ENCODE measurements at places on chromosomes 5 and 9.

GRCh38 chr5:86879086-86879485 is 261.3 kb downstream of the COX7C start:
- H3K36me3 ChIP-seq = no peaks in the 10 kb centered on the region
- peaks cover 6% of the 10 kb centered on the region for H3K27me3 ChIP-seq
- no peaks in the 10 kb centered on the region for H3K4me1 ChIP-seq
- H3K27ac ChIP-seq = no peak overlapping the region
- DNase-seq = no peak
- H3K4me3 ChIP-seq = no peak overlapping the region

GRCh38 chr5:102830241-102830640 is 75.1 kb downstream of the PAM start:
- DNase-seq = no peak
- H3K27me3 ChIP-seq = no peaks in the 10 kb centered on the region
- H3K4me3 ChIP-seq = no peak overlapping the region
- H3K36me3 ChIP-seq = peaks cover 2% of the 10 kb centered on the region
- H3K4me1 ChIP-seq = peaks cover 22% of the 10 kb centered on the region
- no peak overlapping the region for H3K27ac ChIP-seq

DNA sequence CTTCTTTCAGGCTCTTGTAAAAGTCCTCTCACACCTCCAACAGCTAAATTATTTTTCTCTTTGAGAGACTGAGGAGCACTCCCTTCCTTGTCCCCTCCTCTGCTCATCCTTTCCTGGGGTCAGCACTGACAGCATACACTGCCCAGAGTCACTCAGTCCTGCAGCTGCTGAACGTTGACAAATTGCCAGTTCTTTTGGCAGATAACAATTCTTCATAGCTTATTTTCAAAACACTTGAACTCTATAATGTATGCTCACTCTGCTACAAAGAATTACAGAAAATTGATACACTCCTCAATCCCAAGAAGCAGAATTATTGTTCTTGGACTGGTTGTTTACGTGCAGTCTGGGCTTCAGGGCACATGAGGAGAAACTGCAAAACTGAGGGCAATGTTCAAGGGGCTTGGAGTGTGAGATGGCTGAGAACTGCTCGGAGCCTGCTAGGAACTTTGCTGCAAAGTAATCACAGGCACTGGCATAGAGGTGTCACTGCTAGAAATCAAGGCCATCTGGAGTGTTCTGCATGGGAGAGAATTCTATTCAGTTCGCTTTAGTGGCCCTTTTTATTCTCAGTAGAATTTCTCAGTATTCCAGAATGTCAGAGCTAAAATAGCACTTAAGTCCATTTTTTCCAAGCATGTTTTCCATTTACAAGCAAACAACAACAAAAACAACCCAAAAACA is 96.4 kb upstream of the SPOCK1 start:
- H3K27me3 ChIP-seq = peaks cover 24% of the 10 kb centered on the region
- no peak overlapping the region for H3K27ac ChIP-seq
- H3K36me3 ChIP-seq = no peaks in the 10 kb centered on the region

DNA sequence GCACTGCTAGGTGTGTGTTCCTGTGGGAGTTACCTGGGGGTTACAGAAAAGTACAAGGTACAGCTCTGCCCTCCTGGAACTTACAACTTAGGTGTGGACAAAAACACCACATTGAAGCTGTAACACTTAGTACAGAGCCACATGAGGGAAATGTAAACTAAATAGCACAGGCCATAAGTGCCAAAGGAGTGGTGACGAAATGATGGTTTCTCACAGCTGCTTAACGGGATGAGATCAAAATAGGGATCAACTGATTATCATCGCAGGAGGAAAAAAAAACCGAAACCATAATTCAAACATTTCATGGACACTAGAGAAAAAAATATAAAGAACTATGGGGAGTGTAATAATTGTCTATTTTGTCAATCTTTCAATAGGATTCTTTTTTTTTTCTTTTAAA is 5.9 kb downstream of the LIX1 start:
- no peaks in the 10 kb centered on the region for H3K36me3 ChIP-seq
- peaks cover 4% of the 10 kb centered on the region for H3K4me1 ChIP-seq
- no peak for DNase-seq
- H3K4me3 ChIP-seq = no peak overlapping the region
- peaks cover 8% of the 10 kb centered on the region for H3K27me3 ChIP-seq
- H3K27ac ChIP-seq = no peak overlapping the region

GRCh38 chr5:157855404-157855994 is 3.4 kb downstream of the CLINT1 start:
- DNase-seq = peak; percentile 49
- H3K4me1 ChIP-seq = peaks cover 52% of the 10 kb centered on the region
- no peak overlapping the region for H3K27ac ChIP-seq

DNA sequence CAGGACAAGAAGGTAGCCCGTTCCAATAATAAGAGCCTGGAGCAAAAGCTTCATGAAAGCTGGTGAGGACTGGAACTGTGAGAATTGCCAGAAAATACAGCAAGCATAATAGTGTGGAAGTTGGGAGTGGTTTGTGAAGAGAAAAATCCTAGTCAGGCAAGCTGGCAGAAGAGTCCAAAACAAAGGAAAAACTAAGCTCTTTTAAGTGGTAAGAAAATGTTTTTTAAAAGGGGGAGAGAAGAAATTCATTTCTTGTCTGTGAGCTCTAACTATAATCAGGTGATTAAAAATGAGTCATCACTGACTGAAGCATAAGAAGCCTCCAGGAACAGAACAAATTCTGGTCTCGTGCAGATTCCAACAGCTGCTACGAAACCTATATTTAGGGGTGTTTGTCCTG is 102.6 kb downstream of the CAAP1 start:
- no peak for DNase-seq
- H3K27me3 ChIP-seq = no peaks in the 10 kb centered on the region
- no peak overlapping the region for H3K27ac ChIP-seq
- no peaks in the 10 kb centered on the region for H3K36me3 ChIP-seq
- H3K4me3 ChIP-seq = no peak overlapping the region

DNA sequence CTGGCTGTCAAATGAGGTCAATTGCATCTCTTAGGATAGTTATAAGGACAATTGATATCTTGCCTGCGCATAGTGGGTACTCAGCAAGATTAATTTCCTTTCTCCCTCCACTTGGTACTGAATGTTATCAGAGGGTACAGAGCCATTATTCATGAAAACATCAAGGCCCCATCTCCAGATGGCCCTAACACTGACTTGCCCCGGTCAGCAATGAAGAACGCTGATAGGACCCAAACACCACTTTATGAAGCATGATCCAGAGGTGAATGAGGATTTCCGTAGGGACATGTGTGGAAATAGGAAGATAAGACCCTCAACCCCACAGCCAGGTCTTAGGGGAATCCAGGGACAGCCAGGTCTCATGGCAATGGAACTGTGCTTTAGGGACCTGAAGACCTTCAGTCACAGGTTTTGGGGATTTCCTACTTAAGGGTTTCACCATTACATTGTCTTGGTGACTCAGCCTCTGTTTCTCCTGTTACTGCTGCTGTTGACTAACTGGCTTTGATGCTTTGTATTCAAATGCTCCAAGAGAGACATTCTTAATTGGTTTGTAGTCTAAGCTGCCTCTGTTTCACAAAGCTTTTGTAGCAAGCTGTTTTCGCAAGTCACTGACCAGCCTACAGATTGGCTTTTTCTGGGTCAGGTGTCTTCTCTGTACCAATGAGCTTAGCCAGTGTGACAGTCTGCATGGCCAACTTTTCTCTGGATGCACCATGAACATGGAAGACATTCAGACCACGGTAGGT is 35.3 kb upstream of the IQGAP2 start:
- H3K27me3 ChIP-seq = no peaks in the 10 kb centered on the region
- H3K27ac ChIP-seq = peak overlapping the region; percentile 82
- H3K4me1 ChIP-seq = peaks cover 24% of the 10 kb centered on the region

DNA sequence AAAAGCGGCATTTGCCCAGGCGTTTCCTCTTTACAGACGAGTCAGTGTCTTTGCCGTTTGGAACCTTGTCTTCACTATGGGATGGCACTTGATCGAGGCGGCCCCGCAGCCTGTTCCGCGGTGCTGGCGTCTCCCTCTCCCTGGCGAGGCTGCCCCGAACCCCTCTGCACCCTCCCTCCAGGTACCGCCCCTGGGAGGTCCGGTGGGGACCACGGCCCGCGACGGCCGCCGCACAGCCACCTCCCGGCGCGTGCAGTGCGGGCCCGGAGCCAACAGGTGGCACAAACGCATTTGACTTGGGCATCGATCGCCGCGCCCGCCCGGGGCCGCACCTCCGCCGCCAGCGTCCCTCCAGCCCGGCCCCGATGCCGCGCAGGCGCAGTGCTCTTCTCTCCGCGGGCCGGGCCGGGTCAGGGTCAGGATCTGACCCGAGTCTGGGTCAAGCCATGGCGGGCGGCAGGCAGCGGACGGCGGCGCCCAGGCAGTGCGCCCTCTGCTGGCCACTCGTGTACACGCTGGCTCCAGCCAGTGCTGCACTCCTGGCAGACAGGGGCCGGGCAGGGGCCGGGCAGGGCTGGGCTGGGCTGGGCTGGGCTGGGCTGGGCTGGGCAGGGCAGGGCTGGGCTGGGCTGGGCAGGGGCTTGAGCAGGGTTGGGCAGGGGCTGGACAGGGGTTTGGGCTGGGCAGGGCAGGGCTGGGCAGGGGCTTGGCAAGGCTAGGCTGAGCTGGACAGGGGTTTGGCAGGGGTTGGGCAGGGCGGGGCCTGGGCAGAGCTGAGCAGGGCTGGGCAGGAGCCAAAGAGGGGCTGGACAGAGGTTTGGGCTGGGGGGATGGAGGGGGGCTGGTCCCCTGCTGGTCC is 155.8 kb upstream of the IRX4 start:
- H3K27me3 ChIP-seq = peaks cover 19% of the 10 kb centered on the region
- H3K36me3 ChIP-seq = no peaks in the 10 kb centered on the region
- H3K4me3 ChIP-seq = peak overlapping the region; percentile 50
- DNase-seq = peak; percentile 71
- H3K27ac ChIP-seq = no peak overlapping the region

GRCh38 chr5:170510126-170510525 is 6.3 kb downstream of the KCNIP1 start:
- H3K27ac ChIP-seq = no peak overlapping the region
- no peaks in the 10 kb centered on the region for H3K36me3 ChIP-seq

GRCh38 chr5:7763621-7764072 is 87.3 kb downstream of the CFAP90 start:
- no peak for DNase-seq
- H3K4me3 ChIP-seq = no peak overlapping the region
- H3K27ac ChIP-seq = no peak overlapping the region
- no peaks in the 10 kb centered on the region for H3K36me3 ChIP-seq

GRCh38 chr5:126376443-126376842 is 46.8 kb upstream of the GRAMD2B start:
- peaks cover 16% of the 10 kb centered on the region for H3K4me1 ChIP-seq
- no peaks in the 10 kb centered on the region for H3K27me3 ChIP-seq
- no peaks in the 10 kb centered on the region for H3K36me3 ChIP-seq
- DNase-seq = no peak
- no peak overlapping the region for H3K27ac ChIP-seq

DNA sequence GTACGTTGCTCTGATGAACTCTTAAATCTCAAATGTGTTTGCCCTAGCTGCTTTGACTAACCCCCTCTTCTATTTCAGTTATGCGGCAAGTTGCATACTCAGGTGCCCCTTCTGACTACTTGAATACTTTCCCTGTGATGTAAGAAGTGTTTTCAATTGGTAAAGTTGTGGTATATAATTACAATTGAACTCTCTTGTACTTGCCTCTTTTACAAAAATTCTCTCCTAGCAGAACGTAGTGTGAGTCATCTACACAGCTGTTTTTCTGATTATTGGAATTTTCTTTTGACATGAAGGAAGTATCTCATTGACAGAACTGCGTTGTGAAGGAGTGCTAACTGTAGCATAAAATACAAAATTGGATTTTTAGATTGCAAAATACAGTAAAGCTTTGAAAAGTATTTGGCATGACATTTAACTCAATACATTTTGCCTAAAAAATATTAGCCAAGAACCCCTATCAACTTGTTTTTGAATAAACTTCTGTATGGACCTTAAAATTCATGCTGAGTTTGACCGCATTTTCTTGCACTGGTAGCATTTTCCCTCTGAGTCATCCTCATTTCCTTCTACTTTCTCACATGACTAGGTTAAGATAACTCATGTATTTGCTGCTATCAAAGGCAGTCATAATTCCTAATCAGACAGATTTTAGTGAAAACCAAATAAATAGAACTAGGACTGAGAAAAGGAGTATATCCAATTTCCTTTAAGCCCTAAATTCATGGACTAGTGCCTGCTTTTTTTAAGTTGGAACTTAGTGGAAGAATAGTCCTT is 6.3 kb downstream of the CRHBP start:
- no peaks in the 10 kb centered on the region for H3K36me3 ChIP-seq
- H3K4me3 ChIP-seq = no peak overlapping the region
- H3K27ac ChIP-seq = no peak overlapping the region

- H3K27ac ChIP-seq = no peak overlapping the region
- no peak overlapping the region for H3K4me3 ChIP-seq
- H3K36me3 ChIP-seq = peaks cover under 1% of the 10 kb centered on the region
- peak; percentile 75 for DNase-seq
- H3K27me3 ChIP-seq = peaks cover 7% of the 10 kb centered on the region
- peaks cover 12% of the 10 kb centered on the region for H3K4me1 ChIP-seq
Observed at GRCh38 chr5:672329-673160, 20.6 kb downstream of the TPPP start.

- no peak for DNase-seq
- no peaks in the 10 kb centered on the region for H3K27me3 ChIP-seq
- H3K4me3 ChIP-seq = no peak overlapping the region
- H3K27ac ChIP-seq = no peak overlapping the region
- no peaks in the 10 kb centered on the region for H3K36me3 ChIP-seq
- H3K4me1 ChIP-seq = no peaks in the 10 kb centered on the region
Observed at GRCh38 chr5:118857700-118858099, 130.6 kb downstream of the DTWD2 start.

DNA sequence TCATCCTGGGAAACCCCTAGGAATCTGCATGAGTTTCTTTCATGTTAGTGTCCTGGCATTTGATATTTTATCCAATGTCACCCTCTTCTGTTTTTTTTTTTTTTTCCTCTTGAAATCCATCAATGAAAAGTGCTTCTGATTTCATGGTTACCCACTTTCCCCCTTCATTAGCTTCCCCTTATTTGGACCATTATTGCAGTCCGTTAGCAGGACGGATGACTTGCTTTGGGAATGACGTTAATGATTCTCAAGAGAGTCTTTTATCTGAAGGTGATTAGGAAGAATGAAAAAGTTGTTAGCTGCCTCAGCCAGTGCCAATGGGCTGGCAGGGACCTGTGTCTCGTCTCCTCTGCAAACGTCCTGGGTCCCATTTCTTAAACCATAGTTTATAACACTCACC is 134.7 kb downstream of the SEMA6A start:
- H3K27me3 ChIP-seq = no peaks in the 10 kb centered on the region
- no peaks in the 10 kb centered on the region for H3K4me1 ChIP-seq
- H3K36me3 ChIP-seq = peaks cover 2% of the 10 kb centered on the region
- no peak overlapping the region for H3K27ac ChIP-seq
- no peak for DNase-seq

DNA sequence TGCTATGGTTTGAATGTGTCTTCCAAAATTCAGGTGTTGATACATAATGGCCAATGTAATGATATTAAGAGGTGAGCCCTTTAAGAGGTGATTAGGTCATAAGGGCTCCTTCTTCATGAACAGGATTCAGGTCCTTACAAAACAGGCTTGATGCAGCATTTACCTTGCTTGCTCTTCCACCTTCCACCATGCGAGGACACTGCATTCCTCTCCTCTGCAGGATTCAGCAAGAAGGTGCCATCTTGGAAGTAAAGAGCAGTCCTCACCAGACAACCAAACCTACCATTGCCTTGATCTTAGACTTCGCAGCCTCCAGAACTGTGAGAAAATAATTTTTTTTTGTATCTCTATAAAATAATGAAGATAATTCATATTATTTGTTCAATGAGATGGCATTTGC is 314.0 kb upstream of the SMARCA2 start:
- H3K36me3 ChIP-seq = no peaks in the 10 kb centered on the region
- H3K27ac ChIP-seq = no peak overlapping the region
- H3K4me3 ChIP-seq = no peak overlapping the region
- no peak for DNase-seq
- H3K4me1 ChIP-seq = no peaks in the 10 kb centered on the region

Measured in activated CD8-positive, alpha-beta T cell treated with anti-CD3 and anti-CD28 coated beads for 36 hours (primary cell).